ENCODE measurements at places on chromosomes 4 and X.
A peak's percentile ranks its signal among the peaks of the same experiment; 100 is the strongest.

GRCh38 chrX:153999359-154000037, 20.2 kb downstream of the IRAK1 start:
- no peak for DNase-seq

DNA sequence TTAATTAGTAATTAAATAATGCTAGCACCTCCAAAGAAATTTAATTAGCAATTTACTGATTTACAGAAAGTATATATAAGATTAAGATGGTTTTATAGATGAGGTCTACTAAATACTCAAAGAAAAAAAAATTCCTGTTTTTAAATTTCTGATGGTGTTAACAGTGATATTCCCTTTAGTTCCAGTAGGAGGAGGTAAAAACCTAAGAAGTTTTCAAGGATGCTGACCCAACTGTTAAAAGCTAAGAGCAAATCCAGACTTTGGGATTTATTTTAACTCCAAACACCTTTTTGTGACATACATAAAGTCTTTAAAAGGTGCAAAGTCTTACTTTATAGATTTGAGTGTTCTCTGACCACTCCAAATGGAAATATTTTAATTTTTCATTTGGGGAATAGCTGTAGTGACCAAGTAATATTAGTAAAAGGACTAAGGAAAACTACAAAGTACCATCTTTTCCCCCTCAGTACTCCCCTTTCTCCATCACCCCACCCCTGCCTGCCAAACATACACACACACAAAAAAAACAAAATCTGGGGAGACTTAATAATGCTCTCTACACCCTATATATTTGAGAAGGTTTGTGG, 34.2 kb upstream of the CSN1S1 start:
- no peak for DNase-seq

GRCh38 chr4:176538217-176538925, 218.6 kb downstream of the SPCS3 start:
- DNase-seq, result no peak

DNA sequence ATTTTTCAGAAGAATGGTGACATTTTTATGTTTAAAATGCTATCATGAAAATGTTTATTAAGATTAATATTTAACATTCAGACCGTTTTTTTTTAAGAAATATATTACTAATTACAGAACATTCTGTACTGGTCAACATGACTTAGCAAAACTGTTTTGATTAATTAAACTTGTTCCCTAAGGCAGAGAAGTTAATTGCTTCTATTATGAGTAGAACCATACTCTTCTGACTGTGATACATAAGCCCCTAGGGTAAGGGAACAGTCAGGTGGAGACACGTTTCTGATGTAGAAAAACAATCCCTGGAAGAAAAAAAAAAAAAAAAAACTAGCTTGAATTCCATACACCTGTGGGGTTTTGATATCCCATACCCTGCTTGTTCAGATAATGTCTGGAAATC, 97.4 kb downstream of the GPM6A start:
- no peak for DNase-seq

- DNase-seq, result no peak
Observed at GRCh38 chrX:69033936-69034335, 131.3 kb downstream of the PJA1 start.

- DNase-seq, result no peak
Observed at GRCh38 chrX:140180585-140180984, 215.3 kb upstream of the CXorf66 start.

DNA sequence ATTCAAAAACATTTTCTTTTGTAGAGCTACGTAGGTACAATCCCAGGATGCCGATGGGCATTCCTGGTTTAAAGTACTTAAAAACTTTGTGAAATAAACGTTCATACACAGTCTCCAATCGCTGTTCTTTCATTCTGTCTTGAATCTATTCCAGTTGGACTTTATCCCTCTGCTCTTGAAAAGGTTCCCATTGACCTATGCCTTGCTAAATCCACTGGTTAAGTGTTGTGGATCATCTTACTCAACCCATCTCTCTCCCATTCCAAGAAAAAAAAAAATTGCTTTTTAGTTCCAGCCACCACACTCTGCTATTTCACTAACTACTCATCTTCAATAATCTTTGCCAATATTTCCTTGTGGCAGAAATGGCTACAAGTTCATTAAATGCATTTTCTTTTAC, 542.3 kb upstream of the GRIA3 start:
- DNase-seq, result no peak

DNA sequence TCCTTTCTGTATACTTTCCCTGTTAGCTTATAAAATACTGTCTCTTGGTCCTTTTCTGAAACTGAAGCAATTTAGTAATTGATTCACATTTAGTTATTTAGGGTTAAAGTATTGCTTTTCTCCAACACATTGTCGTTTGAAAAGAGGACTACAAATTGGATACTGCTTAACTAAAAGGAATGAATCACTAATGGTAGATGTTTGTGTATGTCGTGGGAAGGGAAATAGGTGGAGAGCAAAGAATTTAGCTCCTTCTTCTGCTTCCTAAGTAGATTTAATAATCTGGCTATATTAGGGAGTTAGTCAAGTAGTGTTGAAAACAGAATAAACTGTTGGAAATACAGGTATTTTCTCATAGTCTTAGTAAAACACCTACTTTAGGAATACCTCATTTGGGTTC, 27.9 kb downstream of the SLAIN2 start:
- no peak for DNase-seq

DNA sequence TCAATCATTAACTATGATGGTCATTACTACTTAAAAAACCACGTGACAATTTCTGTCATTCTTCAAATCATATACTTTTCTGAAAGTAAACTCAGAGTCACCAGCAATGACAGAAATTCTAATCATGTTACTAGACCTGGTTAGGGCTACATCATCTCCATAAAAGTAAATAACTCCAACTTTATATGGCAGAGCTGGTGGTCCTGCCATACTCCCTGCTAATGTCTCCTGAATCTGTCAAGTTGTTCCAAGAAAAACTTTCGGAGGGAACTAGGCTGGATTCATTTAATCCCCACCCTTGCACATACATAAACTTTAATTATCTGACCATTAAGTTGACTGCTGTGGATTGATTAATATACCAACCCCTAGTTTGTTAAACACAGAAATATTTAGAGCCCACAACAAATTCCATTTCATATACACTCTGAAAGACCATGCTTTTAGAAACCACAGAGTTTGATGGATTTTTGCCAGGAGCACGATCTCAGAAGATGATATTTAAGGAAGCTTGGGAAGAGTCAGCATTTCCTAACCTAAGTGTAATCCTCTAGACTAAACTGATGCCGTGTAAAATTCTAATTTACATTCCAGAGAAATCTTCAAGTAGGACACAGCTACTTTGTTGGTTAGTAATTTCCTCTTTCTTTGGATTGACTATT, 577.0 kb downstream of the FAT4 start:
- DNase-seq, result no peak

- no peak for DNase-seq
Observed at GRCh38 chr4:173025131-173025530, 143.5 kb upstream of the GALNT7 start.

GRCh38 chr4:110306303-110306702, 107.9 kb upstream of the ELOVL6 start:
- DNase-seq, result no peak

GRCh38 chr4:24753519-24753918, 41.9 kb upstream of the SOD3 start:
- DNase-seq, result no peak

DNA sequence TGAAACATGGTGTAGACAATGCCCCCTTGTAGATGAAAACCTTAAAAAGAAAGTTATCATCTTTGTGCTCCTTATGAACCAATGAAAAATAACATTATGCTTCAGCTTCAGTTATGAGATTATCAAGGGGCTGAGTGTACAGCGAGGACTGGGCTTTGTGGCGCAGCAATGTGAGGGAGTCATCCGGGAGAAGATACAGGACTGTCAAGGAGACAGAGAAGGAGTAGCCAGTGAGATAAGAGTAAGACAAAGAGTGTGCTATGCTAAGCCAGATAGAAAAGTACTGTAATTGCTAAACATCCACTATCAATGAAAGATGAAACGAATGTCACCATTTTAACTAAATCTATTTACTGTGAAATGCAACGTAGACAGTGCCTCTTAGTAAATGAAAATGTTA, 3.6 kb upstream of the KLHL15 start:
- DNase-seq, result no peak

DNA sequence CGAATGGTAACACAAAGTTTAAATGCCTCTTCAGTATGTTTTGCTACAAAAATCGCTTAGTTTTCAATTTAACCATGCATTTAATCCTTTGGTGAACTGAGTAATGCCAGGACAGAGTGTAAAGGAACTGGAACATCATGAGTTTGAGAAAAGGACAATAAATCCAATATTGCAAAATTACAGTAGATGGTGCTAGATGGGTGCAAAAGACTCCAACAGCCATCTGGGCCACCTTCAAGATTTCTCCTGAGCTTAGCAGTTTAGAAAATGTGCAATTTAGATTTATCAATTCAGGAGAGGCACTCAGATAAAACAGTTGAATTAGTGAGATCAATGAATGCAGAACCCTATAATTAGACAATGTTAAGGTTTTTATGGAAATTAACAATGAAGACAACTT, 33.2 kb upstream of the MID1IP1 start:
- no peak for DNase-seq

DNA sequence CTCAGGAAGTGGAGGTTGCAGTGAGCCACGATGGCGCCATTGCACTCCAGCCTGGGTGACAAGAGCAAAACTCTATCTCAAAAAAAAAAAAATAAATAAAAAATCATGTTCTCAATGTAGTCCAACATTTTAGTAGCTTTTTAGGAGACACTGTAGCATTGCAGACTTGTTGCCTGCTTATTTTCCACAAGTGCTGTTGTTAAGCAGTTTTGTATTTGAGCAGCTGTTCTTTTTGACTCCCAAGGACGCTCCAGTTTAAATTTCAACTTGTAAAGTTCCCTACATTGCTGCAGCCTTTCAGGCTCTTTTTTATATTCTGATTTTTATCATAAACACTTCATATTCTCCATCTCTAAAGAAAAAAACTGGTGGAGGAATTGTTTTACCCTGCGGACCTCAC, 83.1 kb downstream of the PPEF2 start:
- DNase-seq, result no peak

DNA sequence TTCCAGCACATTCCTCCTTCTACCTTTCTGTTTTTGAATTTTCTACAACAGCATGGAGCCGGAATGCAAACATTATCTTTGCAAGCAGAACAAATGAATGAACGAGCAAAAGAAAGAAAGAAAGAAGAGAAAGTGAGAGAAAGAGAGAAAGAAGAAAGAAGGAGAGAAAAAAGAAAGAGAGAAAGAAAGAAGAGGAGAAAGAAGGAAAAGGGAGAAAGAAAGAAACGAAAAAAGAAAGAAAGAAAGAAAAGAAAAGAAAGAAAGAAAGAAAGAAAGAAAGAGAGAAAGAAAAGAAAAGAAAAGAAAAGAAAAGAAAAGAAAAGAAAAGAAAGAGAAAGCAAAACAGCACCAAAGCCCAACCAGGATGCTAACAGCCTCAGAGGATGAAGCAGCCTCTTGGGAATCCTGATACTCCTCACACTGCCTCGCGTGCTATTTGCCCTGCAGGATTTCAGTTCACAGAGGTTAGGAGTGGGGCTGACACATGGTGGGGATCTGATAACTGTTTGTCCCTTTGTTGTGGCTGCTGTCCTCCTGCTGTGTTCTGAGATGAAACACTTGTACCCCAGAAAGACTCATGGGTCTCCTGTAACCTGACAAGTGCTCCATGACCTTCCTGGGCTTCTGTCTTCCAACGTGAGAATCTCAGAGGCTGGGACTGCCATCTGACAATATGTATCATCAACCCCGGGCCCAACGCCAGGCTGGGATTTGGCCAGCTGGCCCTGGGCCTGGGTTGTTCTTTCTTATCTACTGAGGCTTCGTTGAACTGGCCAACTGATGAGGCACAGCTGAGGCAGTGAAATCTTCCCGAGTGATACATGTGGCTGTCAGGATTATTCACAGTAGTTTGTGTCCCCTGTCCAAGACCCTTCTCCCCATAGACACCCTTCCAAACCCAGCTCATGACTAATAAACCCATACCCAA, 61.0 kb downstream of the SEPSECS start:
- DNase-seq, result no peak

- DNase-seq, result no peak
Observed at GRCh38 chr4:61549336-61549735, 349.2 kb downstream of the ADGRL3 start.

GRCh38 chrX:31279359-31279758, 207.5 kb upstream of the FTHL17 start:
- DNase-seq, result no peak

DNA sequence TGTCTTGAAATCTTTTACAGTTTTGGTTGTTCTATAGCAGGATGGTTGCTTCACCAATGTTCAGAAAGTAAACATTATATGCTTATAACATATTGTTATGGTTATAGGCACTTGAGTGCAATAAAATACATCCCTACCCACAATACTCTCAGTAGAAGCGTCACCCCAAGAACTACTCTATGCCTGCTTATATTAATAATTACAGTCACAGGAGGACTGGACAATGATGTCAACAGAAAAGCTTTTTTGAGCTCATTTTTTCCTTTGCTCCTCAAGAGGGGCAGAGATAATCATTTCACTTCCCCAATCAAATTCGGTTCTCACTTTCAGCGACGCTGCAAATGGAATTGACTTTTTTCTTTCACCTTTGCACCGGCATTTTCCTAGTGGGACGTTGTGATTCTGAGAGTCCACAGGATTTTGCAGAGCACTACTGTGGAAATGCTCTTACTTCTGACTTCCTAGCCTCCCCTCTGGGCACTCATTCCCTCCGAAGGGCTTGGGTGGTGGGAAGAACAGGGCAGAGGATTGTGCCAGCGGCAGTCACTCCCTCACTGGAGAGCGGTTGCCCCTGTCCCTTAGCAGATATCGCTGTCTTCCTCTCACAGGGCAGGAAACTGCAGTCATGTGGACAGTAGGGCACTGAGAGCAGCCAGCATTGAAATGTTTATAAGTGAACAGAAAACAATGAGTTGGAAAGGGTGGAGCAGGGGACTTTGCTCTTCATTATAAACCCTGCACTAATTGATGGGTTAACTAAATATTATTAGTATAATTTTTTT, 24.9 kb upstream of the SGMS2 start:
- DNase-seq, result no peak

DNA sequence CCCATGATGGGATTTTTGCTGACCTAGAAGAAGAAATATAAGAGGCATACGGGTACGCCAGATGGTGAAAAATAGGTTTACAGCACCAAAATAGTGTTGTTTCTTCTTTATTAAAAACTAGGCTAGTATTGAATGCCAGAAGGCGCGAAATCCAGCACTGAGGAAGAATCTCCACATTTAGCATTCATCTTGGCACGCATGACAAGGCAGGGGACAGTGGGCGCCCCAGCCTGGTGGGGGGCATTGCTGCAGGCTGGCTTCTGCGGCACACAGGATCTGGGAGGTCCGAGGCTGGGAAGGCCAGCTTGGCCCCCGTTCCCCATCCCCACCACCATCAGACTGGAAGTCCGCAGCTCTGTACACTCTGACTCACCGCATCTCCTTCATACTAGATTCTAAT, 75.7 kb upstream of the DDX3X start:
- no peak for DNase-seq

GRCh38 chrX:41382714-41383645, 49.0 kb downstream of the DDX3X start:
- DNase-seq, result peak; percentile 4

GRCh38 chr4:105544520-105545286, 7.7 kb upstream of the ARHGEF38 start:
- DNase-seq, result no peak
